ENCODE measurements at places on chromosomes 4 and X.

DNA sequence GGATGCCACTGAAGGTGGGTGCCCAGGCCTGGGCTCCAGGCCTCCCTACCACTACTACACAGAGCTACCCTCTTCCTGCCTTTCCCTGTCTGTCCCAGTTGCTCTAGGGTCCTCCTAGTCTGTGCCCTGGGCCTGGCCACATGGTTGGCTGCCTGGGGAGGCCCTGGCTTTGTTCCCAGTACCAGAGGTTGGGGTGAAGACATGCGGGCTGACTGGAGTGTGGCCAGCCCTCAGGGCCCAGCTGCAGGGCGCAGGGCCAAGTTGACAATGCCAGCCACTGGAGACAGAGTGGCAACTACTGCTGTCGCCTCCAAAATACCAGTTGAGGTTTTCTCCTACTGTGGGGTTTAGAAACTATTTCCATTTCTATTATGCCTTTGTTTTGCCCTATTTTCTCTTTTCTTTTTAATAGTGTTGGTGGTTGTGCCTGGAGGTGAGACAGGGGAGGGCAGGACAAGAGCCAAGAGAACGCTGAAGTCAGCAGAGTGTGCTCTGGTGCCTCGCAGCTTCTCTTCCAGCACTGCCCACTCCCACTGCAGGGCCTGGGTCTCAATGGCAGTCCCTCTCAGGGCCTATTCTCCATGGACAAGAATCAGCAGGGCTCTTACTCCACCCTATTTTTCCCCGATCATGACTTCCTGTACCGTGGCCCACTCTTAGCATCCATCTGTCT, 32.2 kb upstream of the XPNPEP2 start:
- no peak for DNase-seq

GRCh38 chr4:140695483-140695882, 60.7 kb downstream of the TBC1D9 start:
- DNase-seq = no peak

DNA sequence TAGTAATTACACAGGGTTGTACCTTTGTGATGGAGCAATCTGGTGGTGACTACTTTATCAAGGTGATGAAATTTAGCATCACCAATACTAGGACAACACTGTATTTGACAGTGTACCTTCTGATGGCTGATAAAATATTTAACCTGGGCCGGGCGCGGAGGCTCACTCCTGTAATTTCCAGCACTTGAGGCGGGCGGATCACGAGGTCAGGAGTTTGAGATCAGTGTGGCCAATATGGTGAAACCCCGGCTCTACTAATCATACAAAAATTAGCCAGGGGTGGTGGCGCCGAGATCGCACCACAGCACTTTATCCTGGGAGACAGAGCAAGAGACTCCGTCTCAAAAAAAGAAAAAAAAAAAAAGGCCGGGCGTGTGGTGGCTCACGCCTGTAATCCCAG, 1.9 kb upstream of the TAF1 start:
- no peak for DNase-seq

GRCh38 chr4:35500812-35501211, 743.5 kb downstream of the ARAP2 start:
- DNase-seq = no peak

DNA sequence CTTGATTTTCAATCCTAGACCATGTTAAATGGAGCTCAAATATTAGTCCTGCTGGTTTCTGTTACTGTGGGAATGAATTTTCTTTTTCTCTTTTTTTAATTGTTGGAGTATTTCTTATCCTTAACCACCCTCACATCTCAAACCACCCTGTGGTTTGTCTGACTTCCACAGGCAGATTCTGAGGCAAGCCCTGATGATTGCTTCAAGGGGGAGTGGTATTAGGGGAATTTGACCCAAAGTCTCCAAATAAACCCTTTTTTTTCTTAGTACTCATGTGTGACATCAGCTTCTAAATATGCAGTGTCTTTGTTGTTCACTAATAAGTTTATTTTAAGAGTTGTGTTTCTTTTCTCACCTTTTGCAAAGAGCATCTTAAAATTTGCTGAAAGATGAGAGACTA, 810.3 kb downstream of the IL1RAPL1 start:
- DNase-seq = peak; percentile 22

- DNase-seq = no peak
These were observed 27.5 kb upstream of the SULT1B1 start for GRCh38 chr4:69787879-69788278.

GRCh38 chr4:31793907-31794306, 1073.7 kb downstream of the PCDH7 start:
- DNase-seq = peak; percentile 2

DNA sequence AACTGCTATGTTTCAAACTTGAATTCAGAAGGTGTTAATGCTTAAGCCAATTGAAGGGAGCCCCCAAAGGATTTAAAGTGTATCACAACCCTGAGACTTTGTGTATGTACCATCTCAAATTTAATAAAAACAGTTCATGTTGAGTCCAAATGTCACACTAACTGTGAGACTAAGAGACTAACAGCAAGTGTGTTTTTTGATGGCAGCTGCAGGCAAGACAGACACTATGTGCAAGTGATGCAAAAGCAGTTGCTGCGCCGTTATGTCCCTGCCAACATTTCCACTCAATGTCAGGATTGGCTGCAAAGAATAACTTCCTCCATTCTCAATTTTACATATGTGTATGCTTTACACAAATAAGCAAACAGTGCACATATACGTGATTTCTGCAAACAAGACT, 594.6 kb downstream of the IL15 start:
- DNase-seq = no peak

- no peak for DNase-seq
These were observed 68.1 kb downstream of the FRMPD4 start for GRCh38 chrX:12206413-12206812.

- no peak for DNase-seq
These were observed 54.5 kb downstream of the ASB9 start for GRCh38 chrX:15215366-15215765.

GRCh38 chrX:115560978-115561604, at the start of gene PLS3:
TSS of gene PLS3 (plus strand) at chrX:115561174. CDS start at chrX:115610251, 49,077 bp downstream.
- peak; percentile 89 for DNase-seq

DNA sequence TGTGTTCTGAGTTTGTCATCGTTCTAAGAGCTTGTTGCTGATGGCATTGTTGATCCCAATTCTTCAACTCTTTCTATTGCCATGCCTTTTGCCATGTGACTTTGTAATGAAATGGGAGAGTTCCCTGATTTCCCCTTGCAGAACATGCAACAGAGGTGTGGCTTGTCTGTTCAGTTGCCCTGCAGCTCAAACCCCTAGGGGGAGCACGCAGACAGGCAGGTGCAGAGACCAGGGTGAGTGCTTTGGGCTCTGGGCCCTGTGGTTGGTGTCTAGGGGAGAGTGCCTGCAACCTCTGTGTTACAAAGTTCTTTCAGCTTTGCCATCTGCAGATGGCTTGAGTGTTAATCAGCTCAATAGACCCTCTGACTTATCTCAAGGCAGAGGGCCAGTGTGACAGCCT, 332.7 kb downstream of the MID1IP1 start:
- no peak for DNase-seq

- DNase-seq = no peak
These were observed 19.3 kb downstream of the PRSS48 start for GRCh38 chr4:151296227-151296626.

GRCh38 chrX:576904-577560, 53.6 kb upstream of the SHOX start:
- no peak for DNase-seq

DNA sequence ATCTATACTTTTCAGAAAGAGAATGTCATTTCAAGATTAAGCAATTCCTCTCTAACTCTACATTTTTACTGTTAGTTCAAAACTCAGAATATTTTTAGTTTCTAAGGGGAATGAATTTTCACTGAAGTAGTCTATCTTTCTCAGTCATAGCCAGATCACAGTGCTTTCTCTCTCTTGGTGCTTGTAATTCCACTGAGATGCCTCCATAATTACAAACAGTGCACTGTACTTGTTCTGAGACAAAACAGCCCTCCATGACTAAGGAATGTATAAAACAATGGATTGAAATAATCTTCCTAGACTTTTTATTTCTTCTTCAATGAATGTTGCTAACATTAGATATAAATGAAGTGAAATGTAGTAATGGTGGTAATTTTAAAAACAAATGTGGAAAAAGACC, 603.2 kb upstream of the FAM241A start:
- no peak for DNase-seq

- no peak for DNase-seq
These were observed 372.3 kb upstream of the SPOCK3 start for GRCh38 chr4:167606551-167606950.

GRCh38 chr4:98290511-98290910, 29.3 kb downstream of the RAP1GDS1 start:
- DNase-seq = peak; percentile 30

DNA sequence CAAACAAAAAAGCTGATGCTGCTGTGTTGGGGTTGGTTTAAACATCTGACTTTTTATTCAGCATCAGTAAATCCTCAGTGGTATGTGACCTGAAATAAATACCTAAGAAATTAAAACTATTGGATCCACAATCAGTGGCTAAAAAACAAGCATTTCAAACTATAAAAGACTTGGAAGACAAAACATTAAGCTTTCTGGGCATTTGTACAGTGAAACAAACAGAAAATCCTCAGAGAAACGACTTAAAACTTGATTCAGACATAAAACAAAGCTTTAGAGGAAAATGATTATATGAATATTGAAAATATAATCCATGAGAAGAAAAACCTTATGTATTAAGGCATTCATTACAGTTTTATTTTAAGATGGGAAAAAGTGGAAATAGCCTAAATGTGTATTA, 213.3 kb upstream of the INTU start:
- no peak for DNase-seq

DNA sequence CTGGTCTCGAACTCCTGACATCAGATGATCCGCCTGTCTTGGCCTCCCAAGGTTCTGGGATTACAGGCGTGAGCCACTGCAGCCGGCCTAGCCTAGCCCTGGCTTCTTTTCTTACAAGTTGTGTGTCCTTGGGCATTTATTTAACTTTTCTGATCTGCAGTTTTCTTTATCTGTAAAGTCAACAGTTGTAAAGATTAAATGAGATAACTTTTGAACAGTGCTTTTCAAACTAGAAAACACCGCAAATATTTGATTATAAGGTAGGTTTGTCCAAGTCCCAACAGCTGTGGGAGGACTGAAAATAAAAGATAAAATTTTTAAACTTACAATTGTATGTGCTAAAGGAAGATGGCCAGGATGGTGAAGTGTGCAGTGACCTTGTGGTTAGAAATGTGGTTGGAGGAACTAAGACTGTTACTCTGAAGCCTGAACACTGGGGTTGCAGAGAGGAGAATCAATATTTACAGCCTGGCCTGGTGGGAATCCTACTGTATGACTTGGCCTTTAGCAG, 44.8 kb downstream of the GSX2 start:
- peak; percentile 56 for DNase-seq

GRCh38 chrX:154596290-154596929, 11.5 kb downstream of the CTAG1A start:
- DNase-seq = peak; percentile 31

DNA sequence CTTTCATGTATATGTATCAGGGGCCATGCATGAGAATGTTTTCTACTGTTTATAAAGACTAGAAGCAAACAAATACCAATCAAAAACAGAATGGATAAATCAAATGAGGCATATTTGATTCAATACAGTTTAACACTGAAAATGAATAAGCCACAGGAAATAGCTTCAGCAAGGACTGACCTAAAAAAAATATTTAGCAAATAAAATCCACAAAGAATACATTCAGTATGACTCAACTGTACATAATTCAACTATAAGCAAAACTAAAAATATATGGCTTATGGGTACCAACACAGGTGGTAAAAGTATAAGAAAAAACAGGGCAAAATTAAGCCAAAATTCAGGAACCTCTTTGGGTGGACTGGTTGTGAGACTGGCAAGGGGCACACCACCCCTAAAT, 112.9 kb downstream of the KCNIP4 start:
- DNase-seq = no peak

DNA sequence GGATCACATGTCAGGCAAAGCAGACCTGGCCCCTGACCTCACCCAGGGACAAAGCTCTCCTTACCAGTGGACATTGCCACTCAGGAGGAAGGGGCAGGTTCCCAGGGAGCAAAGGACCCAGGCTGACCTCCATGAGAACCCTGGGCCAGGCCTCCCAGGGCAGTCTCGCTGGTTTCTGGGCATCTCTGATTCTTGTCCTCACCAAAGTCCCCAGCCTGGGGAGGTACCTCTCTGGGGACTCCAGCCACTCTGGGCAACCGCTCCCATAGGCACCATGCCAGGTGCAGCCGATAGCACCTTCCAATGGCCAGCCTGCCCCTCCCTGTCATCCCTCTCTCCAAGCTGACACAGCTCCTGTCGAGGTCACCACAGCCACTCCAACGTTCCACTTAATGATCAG, 7.9 kb downstream of the EVC2 start:
- no peak for DNase-seq

DNA sequence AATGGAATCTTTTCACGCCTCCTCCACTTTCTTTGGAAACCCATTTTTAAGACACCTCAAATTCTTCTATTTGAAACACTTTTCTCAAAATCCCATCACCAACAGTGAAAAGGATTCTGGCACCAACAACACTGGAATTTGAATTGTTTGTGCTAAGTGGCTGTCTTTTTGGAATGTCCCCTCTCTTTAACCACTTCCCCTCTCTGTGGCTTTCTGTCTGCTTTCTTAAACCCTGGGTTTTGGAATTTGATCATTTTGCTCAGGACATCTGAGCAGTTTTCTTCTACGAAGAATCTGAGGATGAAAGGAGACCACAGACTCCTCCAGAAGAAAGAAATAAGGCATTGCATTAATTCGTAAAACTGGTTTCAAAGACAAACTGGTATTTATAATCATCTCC, 89.0 kb downstream of the MXRA5 start:
- DNase-seq = no peak

GRCh38 chr4:102871772-102872171, 3.0 kb downstream of the CISD2 start:
- DNase-seq = peak; percentile 29

GRCh38 chrX:121579016-121579760, 531.8 kb downstream of the GLUD2 start:
- no peak for DNase-seq

DNA sequence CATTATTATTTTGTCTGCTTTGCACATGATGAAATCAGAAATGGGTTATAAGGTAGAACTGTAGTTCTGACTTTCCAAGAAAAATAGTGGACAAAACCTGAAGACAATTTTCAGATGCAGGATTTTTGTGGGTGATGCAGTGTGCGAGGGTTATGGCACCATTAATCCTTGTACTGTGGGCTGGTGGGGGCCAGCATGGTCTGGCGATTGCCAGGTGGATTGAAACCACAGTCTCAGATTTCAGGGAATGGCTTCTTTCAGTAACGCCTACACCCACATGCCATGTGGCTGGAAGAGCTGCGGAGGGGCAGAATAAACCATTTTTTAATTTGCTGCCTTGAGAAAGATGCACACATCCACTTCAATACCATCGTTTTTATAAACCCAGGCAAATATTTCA, 150.5 kb downstream of the ARSF start:
- DNase-seq = no peak

DNA sequence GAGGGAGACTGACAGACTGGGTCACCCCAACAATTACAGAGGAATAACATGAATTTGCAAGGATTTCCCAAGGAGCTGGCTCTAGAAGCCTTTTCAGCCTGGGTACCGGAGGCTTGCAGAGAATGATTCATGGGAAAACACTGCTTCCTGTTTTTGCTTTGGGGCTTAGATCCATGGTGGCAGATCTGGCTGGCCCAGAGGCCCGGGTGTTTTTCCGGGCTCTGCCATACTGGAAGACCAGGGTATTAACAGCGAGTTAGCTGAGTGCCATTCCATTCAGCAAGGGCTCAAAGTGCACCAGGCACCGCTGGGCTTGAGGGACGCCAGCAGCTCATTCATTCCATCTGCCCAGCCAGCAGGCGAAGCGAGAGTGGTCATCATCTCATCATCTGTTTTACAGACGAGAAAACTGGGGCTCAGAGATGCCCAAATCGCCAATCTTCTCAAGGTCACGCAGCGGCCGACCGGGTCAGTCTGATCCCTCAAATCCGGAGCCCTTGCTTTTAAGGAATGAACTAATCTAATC, 1.3 kb downstream of the WDR1 start:
- peak; percentile 65 for DNase-seq
